ENCODE measurements at places on chromosomes 3 and 15.

GRCh38 chr15:68303134-68303533, 25.6 kb downstream of the FEM1B start:
- DNase-seq: no peak

DNA sequence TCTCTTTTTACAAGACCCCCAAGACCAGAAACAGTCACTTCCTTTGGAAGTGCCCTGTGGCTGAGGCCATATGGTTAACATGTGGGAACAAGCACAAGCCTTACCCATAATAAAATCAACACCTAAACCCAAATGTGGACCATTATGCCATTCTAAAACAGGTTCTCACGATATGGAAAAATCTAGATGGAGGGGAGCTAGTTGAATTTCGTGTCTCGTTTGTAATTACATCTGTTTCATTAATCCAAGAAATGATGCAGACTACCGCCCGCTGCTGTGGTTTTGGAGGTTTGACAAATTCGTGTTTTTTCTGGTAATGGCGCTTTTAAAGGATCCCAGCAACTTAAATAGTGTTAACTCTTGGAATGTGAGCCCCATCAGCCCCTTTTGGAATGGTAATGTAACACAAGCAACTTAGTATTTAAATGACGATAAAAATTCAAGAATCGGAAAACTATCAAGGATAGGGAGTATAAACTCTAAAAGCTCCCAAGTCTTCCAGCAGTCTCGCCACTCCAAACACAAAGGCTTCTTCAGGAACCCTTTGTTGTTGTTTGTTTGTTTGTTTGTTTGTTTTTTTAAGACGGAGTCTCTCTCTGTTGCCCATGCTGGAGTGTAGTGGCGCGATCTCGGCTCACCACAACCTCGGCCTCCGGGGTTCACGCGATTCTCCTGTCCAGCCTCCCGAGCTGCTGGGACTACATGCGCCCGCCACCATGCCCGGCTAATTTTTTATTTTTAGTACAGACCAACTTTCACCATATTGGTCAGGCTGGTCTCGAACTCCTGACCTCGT, 1.1 kb downstream of the CNBP start:
- no peak for DNase-seq

DNA sequence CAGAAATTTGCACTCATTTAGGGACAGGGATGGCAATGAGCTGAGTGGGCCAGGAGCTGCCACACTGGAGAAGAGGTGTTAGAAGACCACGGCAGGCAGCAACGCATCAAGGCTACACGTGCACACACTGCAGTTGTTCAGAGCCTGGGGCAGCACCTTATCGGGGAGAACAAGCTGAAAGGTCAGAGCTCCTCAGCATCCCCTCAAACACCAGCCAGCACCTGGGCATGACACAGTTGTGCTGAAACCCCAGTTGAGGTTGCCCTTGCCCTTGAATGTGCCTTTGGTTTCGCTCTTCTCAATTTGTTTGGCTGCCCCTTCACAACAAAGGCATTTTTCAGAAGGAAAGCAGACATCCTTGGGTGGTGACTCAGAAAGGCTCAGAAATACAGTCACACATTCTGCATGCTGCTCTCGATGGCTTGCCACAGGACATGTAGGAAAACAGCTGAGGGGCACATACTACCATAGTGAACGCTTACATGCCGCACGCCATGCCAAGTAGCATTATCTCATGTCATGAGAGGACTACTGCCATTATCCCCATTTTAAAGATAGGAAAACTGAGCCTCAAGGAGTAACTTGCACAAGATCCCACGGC, 57.6 kb downstream of the ST8SIA2 start:
- DNase-seq: no peak

- no peak for DNase-seq
Observed at GRCh38 chr3:114110439-114110838, 53.9 kb downstream of the QTRT2 start.

DNA sequence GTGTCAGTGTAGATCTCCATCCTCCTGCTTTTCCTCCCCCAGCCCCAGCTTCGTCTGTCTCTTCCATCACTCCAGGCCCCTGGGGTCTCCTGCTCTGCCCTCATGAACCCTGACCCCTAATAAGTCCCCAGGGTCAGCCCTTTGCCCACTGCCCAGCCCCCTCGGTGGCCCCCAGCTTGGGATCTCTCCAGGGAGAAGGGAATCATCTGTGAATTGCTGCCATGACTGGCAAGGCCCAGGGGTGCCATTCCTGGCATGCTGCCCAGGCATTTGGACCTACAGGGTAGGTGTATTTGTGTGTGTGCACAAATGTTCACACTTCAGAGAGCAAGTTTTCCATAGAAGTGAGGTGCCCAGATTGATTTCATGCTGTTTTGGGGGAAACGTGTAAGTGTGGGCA, 5.9 kb upstream of the TBC1D21 start:
- no peak for DNase-seq

DNA sequence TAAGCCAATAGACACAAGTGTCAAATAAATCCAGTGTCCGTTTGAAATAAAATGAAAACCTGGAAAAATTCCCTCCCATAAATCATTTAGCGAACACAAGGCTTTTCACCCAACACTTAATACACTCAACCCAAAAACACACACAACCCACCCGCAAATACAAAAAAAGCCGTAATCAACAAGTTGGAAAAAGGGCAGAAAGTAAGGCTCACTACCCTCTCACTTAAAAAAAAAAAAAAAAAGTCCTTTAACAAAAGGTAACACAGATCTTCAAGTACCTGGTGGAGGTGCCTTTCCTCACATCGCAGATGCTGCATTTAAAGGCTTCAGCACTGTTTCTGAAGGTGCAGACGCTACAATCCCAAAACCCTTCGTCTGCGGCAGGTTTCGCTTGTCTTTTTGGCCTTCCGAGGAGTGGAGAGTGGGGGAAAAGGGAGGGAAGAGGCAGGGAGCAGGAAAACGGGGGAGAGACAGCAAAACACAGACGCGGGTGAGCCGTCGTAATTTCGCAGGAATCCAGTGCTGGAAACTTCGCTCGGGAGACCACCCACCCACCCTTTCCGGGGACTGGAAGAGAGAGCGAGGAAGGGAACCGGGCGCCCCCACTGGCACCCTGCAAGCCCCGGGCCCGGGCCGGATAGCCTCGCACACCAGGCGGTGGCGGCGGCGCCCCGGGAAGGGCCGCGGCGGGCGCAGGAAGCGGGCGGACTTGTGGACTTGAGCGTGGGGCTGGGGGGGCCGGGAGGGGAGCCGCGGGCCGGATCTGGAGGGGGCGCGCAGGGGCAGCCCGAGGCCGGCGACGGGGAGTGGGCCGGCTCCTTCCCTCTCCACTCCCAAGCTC, 401.8 kb downstream of the SHQ1 start:
- no peak for DNase-seq

DNA sequence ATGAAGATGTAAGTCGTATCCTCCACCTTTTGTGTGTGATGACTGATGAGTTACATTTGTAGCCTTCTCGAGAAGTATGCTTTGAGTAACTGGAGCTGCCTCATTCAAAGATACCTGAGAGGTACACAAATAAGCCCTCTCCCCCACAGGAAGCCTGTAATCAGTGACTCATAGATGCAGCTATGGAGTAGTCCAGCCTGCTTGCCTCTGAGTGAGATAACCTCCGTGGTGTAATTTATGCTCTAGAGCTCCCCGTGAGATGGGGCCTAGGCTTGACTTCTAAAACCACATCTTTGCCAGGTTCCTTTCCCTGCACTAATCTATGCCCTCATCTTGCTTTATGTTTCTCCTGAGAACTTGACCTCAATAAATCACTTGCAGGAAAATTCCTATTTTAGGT, 291.7 kb downstream of the SUCLG2 start:
- DNase-seq: no peak

GRCh38 chr3:20028905-20029331, 11.3 kb upstream of the KAT2B start:
- DNase-seq: no peak

- DNase-seq: no peak
Observed at GRCh38 chr15:89143503-89144162, 55.4 kb downstream of the ABHD2 start.

- no peak for DNase-seq
Observed at GRCh38 chr3:157122116-157122515, 37.8 kb downstream of the CCNL1 start.

Data from activated CD8-positive, alpha-beta memory T cell treated with anti-CD3 and anti-CD28 coated beads, Interleukin-2, amount 50 U/mL, for 4 hours (primary cell).